ENCODE measurements at places on chromosomes 16 and 17.

DNA sequence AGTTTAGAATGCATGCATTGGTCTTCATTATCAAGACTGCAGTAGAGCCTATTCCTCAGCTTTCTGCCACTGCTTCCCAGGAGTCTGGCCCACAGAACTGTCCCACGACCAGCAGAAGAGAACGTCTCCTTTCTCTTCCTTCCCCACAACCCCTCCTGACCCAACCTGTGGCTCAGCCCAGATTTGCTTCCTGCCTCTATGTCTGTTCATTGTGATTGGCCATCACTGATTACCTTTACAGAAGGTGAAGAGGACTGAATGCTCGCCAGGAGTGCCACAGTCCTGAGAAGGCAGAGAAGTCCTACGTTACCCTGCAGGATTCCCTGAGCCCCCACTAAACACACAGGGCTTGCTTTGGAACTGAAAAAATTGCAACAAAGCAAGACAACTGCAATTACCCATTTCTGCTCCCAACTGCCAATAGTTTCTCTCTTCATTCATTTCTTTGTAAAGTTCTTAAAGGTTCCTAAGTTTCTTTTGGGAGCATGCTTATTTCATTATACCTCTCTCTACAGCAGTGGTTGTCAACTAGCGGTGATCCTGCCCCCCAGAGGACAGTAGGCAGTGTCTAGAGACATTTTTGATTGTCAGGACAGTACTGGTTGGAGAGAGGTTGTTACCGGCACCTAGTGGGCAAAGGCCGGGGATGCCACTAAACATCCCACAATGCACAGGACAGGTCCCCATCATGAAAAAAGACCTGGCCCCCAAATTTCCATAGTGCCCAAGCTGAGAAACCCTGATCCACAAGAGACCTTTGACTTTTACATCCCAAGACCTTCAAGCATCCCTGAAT lies 4.5 kb upstream of the NAT9 start:
- no peak for DNase-seq

DNA sequence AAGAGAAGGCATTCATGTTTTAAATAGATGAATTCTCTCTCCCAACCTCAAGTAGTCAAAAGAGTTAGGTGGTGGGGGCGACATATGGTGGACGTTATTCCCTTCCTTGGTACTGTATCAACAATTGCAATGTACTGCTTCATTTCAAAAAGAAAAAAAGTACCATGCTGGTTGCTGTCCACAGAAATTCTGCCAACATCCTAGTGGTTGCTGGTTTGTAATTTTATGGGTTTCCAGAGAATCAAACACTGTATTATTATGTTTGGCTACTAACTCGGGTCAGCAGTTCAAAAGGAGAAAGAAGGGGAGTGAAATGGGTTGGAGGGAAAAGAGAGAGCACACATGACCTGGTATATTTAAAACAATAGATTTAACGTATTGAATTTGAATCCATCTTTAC lies 61.1 kb upstream of the KCNJ16 start:
- DNase-seq, result no peak

DNA sequence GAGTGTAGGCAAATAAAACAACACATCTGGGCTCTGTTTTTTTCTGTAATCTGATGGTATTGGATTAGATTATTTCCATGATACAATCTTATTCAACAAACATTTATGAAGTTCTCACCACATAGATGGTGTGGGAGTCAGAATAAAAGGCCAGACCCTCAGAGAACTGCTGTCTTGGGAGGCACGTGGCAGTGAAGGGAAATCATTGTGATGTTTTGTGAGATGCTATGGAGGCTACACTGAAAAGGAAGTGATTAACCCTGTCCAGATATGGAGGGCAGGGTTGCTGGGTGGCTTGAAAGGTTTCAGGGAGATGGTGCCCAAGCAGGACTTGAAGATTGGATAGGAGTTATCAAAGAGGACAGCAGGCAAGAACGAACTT lies 35.6 kb downstream of the DHRS7B start:
- no peak for DNase-seq

GRCh38 chr16:268141-269053 lies 7.3 kb downstream of the RGS11 start:
- no peak for DNase-seq

- no peak for DNase-seq
These were observed 15.4 kb downstream of the UBN1 start for GRCh38 chr16:4862639-4863038.

- DNase-seq, result no peak
These were observed 6.8 kb downstream of the MEAK7 start for GRCh38 chr16:84497418-84498222.

GRCh38 chr17:44382917-44383316 lies 6.5 kb downstream of the ITGA2B start:
- DNase-seq, result no peak

- peak; percentile 13 for DNase-seq
These were observed 3.8 kb upstream of the CD7 start for GRCh38 chr17:82320956-82321927.

GRCh38 chr16:10122546-10122945 lies 59.7 kb downstream of the GRIN2A start:
- no peak for DNase-seq

GRCh38 chr17:8421571-8421970 lies 14.1 kb upstream of the NDEL1 start:
- no peak for DNase-seq

DNA sequence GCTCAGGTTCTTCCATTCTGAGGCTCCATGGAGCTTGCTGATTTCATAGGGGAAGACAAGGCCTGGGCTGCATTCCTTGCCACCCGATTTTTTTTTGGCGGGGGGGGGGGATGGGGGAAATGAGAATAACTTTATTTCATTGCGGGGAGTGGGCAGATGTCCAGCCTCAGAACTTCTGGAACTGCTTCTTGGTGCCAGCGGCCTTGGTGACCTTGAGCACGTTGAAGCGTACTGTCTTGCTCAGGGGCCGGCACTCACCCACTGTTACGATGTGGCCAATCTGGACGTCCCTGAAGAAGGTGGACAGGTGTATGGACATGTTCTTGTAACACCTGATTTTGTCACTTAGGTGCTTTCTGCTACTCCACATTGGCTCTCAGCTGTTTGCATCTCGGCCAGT lies 8.3 kb upstream of the CENPT start:
- no peak for DNase-seq

GRCh38 chr17:42537156-42537805 lies 1.2 kb downstream of the NAGLU start:
- DNase-seq, result no peak

GRCh38 chr17:14361945-14362508 lies 61.1 kb downstream of the HS3ST3B1 start:
- DNase-seq, result no peak

GRCh38 chr16:85474621-85475217 lies 138.4 kb upstream of the GSE1 start:
- no peak for DNase-seq

DNA sequence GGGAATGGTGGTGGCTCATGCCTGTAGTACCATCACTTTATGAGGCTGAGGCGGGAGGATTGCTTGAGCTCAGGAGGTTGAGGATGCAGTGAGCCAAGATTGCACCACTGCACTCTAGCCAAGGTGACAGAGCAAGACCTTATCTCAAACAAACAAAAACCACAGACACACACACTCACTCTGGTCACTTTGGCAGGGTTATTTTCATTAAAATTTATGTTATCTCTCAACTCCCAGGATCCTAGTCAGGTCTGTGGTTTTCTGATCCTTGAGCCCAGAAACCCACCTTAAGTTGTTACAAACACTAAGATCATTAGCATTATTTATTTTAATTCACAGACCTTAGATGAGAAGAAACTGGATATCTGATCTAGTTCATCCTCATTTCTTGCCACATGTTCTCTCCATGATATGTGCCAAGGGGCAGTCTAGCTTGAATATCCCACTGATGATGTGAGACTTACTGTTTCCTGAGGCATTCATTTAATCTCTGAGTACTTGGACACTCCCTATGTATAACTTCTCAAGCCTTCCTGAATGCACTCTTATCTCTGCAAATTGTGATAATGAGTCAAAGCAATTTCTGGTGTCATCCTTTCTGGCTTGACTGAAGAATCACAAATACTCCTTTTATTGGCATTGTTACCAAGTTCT lies 9.6 kb downstream of the ABHD15 start:
- no peak for DNase-seq

DNA sequence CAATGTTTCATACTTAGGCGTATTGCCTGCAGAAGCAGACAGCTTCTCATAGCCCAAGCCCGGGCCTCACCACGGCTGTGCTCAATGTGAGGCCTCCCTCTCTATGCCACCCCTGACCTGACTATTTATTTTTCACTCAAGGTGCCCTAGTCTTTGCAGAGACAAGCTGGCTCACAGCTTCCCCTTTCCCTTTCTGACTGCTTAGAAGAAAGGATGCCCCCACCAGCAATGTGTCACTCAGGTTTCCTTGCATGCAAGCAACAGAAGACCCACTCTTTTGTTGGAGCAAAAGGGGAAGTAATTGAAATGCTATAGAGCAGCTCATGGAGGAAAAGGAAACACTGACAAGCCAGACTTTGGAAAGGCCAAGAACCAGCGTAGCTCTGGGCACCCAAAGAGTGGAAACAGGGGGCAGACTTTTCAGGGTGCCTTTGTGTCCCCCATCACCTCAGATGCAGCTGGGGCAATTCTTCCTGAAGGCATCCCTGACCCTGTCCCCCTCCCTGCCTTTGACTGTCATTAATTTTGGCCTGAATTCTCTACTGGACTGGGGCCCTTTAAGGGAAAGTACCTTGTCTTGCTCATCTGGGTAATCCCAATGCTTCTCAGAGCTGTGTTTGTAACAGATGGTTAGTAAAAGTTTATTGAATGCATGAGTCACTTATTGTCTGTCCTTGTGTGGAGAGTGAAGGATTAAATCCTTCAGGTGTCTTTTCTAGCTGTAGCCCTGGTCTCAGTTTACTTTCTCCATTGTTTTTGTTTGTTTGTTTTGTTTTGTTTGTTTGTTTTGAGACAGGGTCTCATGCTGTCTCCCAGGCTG lies 17.8 kb downstream of the RGS9 start:
- peak; percentile 97 for DNase-seq
